Activated CD8-positive, alpha-beta memory T cell treated with anti-CD3 and anti-CD28 coated beads for 1 hour (primary cell): ENCODE measurements at places on chromosomes 16 and 17.

DNA sequence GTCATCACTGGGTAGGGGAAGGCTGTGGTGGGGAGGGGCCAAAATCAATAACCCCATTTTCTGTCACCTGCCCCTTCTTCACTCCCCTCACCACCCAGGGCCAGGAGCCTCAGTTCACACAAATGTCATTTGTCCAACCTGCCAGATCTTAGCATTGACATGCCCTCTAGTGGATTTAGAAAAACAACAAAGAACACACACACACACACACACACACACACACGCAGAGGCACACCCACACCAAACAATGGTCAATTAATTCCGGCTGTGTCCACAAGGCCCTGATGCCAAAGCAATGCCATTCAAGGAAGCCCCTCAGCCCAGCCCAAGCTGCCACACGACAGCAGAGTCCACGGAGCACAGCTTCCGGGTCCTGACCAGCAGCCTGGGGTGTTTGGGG lies 68.4 kb downstream of the NOG start:
- DNase-seq: no peak

GRCh38 chr17:47883589-47884426 lies 12.2 kb upstream of the SP2 start:
- no peak for DNase-seq

DNA sequence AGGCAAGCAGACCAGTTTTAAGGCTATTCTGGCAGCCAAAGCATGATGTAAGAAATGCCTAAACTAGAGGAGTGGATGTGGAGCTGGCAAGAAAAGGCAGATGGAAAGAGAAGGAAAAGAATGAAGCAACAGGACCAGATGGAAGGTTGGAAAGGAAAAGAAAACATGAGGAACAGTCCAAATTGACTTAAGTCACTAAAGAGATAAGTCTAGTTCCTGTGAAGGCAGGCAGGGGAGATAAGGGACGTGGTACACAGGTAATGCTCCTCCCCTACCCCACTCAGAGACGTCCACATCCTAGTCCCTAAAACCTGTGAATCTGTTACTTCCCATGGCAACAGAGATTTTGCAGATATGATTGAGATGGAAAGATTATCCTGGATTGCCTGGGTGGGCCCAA lies 43.5 kb downstream of the TEX2 start:
- DNase-seq: no peak

DNA sequence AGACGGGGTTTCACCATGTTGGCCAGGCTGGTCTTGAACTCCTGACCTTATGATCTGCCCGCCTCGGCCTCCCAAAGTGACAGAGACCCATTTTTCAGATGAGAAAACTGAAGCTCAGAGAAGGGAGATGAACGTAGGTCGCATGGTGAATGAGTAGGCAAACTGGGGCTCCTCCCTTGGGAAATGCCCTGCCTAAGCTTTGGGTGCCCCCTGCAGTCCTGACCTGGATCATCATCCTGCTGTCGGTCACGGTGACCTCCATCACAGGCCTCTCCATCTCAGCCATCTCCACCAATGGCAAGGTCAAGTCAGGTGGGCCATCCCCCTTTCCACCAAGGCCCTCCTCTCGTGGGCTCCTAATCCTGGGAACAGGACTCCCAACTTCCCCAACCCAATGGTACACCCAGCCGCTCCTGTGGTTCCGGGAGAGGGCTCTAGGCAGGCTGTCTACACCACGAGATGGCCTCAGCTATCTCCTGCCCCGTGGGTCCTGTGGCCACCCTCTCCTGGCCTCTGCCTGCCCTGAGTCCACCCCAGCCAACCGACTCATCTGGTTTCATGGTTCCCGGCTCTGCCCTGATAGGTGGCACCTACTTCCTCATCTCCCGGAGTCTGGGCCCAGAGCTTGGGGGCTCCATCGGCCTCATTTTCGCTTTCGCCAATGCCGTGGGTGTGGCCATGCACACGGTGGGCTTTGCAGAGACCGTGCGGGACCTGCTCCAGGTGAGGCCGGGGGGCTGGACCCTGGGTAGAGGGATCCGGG lies 4.7 kb downstream of the SLC12A3 start:
- no peak for DNase-seq

GRCh38 chr17:78107457-78107856 lies 21.1 kb downstream of the TMC6 start:
- no peak for DNase-seq

DNA sequence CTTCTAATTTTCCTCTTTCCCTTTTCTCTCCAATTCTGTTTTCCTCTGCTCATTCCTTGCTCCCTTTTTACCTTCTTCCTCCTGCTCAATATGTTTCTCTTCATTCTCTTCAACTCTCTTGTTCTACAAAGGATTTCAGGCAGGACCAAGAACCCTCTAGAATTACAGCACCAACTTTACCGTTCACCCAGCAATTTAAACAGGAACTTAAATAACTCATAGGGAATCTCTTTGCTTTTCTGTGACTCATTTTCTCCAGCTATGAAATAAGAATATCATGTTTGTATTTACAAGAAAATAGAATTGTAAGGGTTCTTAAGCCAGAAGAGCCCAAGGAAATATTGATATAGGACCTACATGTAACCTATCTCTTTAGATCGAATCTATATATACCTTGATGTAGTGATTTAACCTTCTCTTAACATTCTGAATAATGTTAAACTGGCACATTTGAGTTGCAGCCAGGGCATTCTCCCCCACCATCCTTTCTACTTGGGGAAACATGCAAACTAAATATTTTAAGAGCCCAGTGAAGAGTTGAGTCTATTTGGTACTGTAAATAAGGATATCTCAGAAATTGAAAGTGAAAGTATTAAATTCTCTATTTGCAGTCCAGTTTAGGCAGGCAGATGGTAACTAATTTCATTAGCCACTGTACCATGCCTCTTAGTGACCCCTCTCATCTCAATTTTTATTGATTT lies 137.0 kb downstream of the ANKFN1 start:
- no peak for DNase-seq

DNA sequence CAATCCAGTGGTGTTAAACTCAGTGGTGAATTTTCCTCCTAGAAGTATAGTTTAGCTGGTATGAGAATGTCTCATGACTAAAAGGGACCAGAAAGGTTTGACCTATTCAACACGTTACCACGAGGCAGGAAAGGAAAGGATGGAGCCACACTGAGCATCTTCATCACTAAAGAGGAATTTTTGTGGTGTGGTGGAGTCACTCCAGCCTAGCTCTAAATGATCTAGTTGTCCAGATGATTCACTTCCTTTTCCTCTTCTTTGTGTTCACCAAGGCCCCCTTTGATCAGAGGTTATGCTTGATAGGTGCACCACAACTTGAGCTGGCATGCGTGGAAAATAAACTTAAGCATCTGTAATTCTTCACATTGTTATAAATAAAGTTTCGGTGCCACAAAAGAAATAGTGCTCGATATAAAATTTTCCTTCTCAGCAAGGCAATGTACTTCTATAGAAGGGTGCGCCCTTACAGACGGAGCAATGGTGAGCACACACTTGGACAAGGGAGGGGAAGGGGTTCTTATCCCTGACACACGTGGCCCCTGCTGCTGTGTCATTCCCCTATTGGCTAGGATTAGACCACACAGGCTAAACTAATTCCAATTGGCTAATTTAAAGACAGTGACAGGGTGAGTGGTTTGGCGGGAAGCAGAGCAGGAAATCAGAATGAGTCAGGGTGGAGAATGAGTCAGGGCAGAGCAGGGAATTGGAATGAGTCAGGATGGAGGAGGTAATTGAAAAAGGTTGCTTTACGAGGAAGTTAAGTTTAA lies 254.6 kb downstream of the HS3ST3A1 start:
- DNase-seq: no peak

DNA sequence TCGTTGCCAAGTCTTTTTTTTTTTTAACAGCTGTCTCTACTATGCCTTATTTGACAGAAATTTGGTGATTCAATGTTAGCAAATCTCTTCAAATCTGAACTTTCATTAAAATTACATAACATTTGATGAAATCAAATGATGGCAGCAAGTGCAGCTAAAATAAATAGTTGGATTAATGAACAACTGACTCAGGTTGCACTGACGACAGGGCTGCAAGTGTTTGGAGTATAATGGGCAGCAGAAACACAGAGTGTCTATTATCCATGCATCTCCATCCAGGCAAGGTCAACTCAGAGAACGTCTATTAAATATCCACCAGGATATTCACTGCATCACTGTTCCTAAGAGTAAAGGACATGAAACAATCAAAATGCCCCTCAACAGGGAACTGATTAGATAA lies 109.8 kb downstream of the SLC39A11 start:
- no peak for DNase-seq

DNA sequence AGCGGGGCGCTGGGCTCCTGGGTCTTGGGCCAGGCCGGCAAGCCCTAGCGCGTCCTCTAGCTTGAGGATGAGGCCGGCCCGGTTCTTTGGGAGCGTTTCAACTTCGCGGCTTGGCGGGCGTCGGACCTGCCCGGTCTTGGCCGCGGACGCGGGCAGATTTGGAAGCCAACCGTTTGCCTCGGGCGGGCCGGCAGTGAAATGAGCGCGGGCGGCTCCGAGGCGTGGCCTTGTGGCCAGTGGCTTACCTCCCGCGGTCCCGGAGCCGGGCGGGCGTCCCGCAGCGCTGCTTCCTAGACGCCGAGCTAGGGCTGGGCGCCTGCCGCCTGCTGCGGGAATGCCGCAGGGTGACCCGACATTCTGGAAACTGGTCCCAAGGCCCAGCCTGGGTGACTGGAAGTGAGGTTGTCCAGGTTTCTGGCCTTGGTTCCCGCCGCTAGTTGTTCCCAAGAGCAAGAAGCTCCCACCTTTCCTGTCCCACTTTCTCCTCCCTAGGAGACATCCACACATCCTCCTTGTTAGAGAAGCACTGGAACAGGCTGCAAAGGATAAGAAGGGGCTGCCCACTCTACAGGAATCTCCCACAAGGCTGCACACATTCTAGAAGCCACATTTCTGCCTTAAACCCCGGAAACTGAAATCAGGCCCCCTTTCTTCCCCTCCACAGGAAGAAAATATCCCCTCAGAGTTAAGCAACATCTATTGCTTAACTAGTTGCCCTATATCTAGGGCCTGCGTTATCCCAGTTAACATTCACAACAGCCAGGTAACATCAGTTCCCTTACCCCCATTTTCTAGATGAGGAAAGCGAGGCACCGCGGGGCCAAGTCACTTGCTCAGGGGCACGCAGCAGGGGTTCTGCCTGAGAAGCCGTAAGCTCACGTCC lies 4.5 kb upstream of the CBX8 start:
- DNase-seq: no peak

DNA sequence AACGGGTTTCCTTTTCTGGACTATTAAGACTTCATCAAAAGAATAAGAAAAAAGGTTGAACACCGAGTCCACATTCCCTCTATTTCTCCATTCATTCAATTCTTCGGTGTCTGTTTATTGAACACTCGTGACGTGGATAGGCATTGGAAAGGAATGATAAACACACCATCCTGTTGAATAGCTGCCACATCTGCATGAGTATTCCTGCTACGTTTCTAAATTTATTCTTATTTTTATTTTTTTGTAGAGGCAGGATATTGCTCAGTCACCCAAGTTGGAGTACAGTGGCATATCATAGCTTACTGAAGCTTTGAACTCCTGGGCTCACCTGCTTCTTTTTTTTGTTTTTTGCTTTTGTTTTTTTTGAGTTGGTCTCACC lies 80.8 kb upstream of the CIBAR2 start:
- DNase-seq: no peak

GRCh38 chr17:52546493-52546892 lies 388.0 kb upstream of the CA10 start:
- DNase-seq: no peak

DNA sequence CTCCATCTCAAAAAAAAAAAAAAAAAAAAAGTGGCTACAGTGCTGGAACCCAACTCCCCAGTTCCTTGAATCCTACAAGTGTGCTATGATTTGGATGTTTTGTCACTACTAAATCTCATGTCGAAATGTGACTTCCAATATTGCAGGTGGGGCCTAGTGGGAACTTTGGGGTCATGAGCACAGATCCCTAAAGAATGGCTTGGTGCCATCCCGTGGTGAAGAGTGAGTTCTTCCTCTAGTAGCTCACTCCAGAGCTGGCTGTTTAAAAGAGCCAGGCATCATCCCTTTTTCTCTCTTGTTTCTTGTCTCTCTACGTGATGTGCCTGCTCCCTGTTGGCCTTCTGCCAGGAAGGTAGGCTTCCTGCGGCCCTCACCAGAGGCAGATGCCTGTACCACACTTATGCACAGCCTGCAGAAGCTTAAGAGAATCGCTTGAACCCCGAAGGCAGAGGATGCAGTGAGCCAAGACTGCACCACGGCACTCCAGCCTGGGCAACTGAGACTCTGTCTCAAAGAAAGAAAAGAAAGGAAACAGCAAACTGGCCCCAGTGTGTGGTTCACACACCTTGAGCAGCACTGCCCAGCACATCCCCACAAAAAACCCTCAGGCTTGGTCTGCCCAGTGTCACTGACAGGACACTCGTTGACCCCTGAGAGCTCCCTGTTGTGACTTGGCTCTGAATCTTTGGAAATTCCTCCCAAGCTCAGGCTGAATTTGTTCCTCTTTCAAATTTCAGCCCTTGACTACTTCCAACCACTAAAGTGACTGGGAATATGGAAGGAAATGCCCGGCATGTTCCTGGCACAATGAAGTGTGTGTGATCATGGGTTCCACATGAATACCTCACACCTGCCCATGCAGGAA lies 3.1 kb downstream of the MT1E start:
- DNase-seq: no peak

GRCh38 chr17:78993981-78994671 lies 14.4 kb upstream of the LGALS3BP start:
- DNase-seq: no peak

DNA sequence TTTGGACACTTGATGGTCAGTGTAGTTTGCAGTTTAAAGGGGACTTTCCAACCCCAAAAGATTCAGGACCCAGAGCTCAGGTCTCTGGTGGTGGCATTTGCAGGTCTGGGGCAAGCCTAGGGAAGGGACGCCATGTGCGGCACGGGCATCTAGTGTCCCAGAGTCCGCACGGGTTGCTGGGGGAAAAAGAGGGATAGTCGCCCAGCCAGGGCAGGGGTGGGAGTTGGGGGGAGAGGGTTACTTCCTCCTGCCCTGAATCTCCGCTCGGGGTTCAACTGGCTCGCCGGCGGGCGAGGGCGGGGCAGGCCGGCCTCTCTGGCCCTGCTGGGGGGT lies 239 bp upstream of the CA7 start:
- no peak for DNase-seq

GRCh38 chr17:50687200-50688066 lies 20.3 kb downstream of the ANKRD40 start:
- no peak for DNase-seq
